Nephron progenitor cell (in vitro differentiated cells): ENCODE measurements at places on chromosomes 5 and 9.

DNA sequence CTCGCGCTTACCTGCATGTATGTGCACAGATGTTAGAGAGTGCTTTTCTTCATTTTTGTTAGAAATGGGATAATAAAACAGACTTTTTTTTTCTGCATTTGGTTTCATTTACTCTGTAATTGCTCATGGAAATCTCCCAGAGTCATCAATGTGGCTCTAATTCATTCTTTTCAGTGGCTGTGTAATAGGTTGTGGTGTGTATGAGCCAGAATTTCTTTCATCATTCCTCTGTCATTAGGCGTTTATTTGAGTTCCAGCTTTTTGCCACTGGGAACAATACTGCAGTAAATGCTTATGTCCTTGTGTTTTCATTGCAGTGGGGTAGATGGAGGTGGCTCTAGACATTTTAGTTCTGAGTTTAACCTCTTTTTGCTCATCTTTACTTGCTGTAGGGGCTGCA is 118.9 kb downstream of the NXNL2 start:
- H3K4me3 ChIP-seq, result no peak overlapping the region
- no peak overlapping the region for H3K27ac ChIP-seq
- H3K27me3 ChIP-seq, result peaks cover 3% of the 10 kb centered on the region
- peaks cover 18% of the 10 kb centered on the region for H3K4me1 ChIP-seq
- no peak for DNase-seq
- no peaks in the 10 kb centered on the region for H3K36me3 ChIP-seq

DNA sequence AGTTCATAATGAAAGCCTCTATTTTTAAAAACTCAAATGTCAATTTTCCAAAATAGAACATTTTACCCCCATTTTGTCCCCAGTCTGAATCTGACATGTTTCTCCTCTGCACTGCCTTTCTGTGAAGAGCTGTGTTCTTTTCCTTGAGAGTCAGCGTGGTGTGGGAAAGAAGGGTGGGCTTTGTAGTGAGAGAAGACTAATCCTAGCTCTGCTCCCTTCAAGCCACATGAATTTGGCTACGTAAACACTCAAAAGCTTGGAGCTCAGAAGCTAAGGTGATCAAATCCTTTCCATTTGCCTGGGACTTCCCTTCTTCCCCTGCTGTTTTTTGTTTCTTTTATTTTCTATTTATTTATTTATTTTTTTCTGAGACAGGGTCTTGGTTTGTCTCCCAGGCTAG is 598.5 kb downstream of the TLR4 start:
- H3K4me1 ChIP-seq, result peaks cover 14% of the 10 kb centered on the region
- H3K27me3 ChIP-seq, result no peaks in the 10 kb centered on the region
- H3K36me3 ChIP-seq, result no peaks in the 10 kb centered on the region
- no peak overlapping the region for H3K4me3 ChIP-seq

DNA sequence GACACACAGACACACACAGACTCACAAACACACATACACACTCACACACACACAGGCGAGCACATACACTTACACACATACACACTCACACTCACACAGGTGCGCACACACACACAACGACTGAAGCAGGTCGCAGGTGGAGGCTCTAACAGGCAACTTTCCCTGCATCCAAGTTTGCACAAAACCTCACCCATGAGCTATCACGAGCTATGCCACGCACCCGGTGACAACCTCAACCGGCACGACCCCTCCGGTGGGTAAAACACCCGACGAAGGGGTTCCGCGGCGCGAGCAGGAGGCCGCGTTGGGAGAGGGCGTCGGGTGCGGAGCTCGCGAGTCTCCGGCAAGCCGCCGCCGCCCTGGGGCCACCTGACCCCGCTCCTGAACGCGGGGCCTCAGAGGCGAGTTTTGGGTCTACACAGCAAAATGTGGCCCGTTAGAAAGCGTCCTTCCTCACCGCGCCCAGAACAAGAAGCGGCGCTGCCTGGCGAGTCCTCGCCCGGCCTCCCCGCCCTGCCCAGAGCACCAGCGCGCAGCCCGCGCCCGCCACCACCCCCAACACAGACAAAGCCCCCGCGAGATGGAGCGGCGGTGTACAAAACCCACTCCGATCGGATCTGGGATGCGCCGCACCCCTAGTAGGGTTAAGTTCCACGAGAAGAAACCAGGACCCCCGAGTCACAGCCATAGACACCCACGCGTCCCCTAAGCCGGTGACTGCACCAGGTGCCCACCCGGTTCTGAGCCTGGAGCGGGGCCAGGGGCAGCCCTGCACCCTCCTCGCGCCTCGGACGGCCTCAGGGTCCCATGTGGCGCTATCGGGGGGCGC is 665 bp downstream of the SLC6A3 start:
- no peaks in the 10 kb centered on the region for H3K36me3 ChIP-seq

- peak overlapping the region; percentile 85 for H3K27ac ChIP-seq
- H3K27me3 ChIP-seq, result peaks cover under 1% of the 10 kb centered on the region
- no peak for DNase-seq
- peaks cover 64% of the 10 kb centered on the region for H3K4me1 ChIP-seq
These were observed 26.6 kb downstream of the GRAMD2B start for GRCh38 chr5:126449751-126450271.

DNA sequence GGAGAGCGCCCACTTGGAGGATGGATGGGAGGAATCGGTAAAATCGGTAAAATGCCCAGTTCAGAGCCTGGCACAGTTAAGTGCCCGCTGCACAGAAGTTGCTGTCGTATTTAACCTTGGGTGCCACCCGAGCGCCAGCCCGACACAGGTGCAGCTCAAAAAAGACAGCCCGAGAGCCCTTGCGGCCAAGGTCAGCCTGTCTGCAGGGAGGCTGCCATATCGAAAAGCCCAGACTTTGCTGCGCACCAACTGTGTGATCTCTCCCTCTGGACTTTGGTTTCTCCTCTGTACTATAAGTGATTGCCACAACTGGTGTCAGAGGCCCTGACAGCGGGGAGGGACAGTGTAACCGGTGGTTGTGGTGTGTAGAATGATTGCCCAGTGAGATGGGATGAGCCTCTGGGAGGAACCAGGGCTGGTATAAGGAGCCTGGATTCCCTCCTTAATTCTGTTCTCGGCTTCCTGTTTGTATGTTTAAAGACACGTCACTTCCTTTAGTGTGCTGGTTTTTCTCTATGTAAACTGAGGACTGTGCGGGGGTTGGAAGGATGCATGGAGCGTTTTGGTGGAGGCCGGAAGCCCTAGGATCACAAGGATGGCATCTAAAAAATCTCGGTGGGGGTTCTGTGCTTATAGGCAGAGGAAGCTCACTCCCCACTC is 792 bp downstream of the NTMT1 start:
- H3K4me3 ChIP-seq, result peak overlapping the region; percentile 83
- H3K27me3 ChIP-seq, result peaks cover 10% of the 10 kb centered on the region
- no peak for DNase-seq
- H3K36me3 ChIP-seq, result peaks cover 8% of the 10 kb centered on the region
- H3K4me1 ChIP-seq, result peaks cover 61% of the 10 kb centered on the region
- H3K27ac ChIP-seq, result peak overlapping the region; percentile 57

DNA sequence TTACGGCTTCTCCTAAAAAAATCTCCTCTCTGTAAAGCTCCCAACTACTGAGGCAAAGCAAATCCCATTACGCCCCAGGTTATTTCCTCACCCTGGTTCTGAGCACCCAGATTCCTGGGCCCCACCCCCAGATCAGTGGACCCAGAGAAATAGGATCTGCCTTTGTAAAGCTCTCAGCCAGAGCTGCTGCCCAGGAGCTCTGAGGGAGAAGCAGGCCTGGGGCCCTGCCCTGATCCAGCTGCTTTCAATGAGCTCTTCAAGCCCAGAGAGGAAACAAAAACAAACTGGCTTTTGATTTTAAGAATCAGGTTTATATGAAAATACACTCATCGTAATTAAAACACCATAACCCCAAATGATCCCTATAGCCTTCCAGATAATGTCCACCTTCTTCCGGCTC is 124.5 kb downstream of the C5orf15 start:
- H3K36me3 ChIP-seq, result no peaks in the 10 kb centered on the region
- no peak for DNase-seq
- no peak overlapping the region for H3K27ac ChIP-seq
- H3K4me1 ChIP-seq, result peaks cover 46% of the 10 kb centered on the region
- peaks cover 15% of the 10 kb centered on the region for H3K27me3 ChIP-seq
- no peak overlapping the region for H3K4me3 ChIP-seq
